ENCODE measurements at places on chromosomes 13 and 19.

DNA sequence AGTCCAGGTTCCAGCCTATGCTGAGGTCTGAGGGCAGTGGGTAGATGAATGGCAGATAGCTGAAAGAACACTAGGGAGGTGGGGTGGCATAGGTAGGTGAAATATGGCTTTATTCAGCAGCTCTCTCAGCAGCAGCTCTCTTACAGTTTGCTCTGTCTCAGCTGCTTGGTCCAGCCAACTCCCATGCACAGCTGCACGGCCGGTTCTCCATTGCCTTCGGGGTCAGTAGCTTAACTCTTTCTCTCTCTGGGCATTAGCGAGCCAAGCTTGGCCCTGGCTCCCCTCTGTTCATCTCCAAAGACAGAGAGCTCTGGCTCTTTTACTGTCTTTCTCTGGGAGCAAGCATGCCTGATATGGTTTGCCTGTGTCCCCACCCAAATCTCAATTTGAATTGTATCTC is 151.9 kb downstream of the MYO16 start:
- no peak for DNase-seq

DNA sequence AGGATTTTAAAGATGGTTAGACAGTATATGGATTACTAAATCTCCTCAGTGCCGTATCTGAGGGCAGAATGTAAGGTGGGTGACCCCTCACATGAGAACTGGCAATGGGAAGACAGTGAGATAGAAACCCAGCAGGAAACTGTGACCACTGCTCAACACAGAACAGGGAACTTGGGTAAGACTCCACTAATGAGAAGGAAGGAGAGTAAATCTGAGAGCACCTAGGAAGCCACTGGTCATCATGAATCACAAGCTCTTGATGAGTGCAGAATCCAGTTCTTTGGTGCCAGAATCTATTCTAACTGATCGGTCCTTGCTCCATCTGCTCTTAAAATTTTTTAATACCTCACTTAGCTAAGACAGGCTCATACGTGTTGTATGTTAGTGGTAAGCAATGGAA is 261.8 kb downstream of the KLF12 start:
- no peak for DNase-seq

DNA sequence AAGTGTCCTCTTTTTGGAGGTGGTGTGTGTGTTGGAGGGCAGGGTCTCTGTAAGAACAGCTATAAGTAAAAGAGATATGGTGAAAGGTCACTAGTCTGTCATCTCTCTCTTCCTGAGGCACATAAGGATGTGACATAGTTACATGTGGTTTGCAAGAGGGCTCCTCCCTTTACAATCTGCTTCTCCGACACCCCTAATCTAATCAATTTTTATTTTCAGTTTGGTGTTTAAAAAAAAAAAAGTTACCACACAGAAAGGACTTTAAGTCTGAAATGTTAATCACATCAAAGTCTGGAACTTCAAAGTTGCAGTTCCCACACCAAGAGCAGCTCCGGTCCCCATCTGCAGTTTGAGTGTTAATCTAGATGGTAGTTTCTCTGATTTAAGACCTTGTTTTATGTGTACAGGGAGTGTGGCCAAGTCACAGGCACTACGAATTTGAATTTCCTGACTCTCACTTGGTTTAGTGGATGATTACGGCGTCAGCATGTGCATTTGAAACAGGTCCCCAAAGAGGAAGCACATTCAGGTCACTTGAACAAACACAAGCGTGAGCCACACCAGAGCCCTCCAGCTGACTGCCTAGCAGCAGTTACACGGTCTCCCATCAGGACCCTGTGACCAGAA is 53.1 kb downstream of the FOXO1 start:
- no peak for DNase-seq

DNA sequence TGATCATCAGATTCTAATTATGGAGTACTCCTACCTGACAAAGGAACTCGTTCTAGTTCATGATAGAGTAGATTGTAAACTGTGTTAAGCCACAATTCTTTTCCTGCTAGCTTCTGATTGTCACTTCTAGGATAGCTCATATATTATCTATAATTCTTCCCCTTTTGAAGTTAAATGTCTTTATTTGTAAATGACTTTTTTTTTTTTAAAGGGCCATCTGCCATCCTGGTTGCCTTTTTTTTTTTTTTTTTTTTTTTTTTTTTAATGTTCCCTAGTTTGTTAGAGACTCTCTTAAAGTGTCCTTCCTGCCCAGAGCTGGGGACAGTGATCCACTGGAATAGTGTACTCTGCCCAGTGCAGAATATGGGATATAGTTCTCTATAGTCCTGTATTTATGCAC is 4.3 kb downstream of the CHAMP1 start:
- DNase-seq: no peak

DNA sequence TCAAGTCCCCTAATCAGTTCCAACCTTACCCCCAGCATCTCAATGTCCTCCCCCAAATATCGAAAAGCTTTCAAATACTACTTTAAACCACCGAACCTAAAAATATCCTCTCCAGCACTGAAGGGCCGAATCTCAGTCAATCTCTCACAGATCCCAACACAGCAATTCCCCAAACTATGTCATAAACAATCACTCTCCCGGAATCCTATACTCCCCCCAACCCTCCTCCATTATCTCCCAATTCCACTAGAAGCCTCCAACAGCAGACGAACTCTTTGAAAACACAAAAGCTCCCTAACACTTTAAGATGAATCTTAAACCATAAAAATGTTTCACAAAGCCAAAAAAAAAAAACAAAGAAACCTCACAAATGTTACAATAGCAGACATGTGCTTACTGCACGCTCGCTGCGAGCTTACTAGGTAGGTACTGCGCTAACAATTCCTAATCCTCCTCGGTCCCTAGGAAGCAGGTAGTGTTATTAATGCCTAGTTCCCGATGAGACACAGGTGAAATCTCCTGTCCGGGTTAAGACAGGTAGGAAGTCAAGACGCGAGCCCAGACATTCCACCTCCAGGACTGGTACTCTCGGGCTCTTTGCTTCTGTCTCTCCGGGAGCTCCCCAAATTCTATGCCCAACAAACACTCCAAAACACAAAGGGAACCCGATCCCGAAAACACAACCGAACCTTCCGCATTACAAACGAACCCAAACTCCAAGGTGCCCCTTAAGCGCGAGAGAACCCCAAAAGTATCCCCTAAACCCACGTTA is 14.2 kb downstream of the FBXO46 start:
- DNase-seq: peak; percentile 49

- DNase-seq: no peak
Observed at GRCh38 chr19:46386151-46386550, 27.2 kb downstream of the CCDC8 start.

DNA sequence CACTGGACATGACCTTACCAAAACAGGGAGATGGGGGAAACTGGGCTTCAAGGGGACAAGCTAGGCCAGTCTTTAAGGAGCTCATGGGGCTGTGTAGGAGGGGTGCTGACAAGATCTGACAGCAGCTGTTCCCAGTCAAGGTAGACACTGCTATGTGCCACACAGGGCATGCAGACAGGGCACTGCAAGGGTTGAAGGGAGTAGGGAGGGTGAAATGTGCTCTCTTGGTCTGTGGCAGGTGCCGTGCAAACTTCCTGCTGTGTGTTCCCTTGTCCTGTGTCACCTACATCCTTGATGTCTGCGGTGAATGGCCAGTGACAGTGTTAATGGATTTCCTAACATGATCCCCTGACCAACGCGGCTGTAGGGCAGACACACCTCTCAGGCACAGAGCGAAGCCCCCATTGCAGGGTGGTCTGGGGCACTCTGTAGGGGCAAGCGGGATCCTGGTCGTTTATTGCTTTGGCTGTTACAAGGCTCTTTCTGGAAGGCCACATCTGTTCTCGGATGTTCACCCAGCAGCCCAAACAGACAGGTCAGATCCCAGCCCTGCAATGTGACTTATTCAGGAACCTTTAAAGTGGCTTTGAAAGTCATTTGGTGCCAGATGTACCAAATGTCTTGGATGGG is 199.5 kb upstream of the ZNF536 start:
- DNase-seq: no peak

DNA sequence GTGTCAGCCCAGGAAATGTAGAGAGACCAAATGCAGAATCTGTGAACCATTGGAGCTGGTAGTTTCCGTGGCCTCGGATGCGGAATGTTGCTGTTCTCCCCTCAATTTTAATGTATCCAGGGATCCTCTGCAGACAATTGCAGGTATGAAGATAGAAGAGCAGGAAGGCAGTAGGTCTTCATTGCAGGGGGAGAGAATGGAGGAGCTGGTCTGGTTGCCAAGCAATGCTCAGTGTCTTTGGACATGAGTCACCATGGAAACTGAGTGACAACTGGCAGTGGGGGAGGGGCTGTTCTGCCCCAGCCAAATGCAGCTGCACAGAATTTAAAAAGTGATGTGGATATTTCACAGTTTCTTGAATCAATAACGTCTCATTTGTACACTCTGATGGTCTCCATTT is 56.1 kb upstream of the ZNF835 start:
- no peak for DNase-seq

- DNase-seq: no peak
Observed at GRCh38 chr19:47239152-47239551, 8.2 kb upstream of the BBC3 start.

- no peak for DNase-seq
Observed at GRCh38 chr19:38070573-38070972, 153.4 kb downstream of the DPF1 start.

DNA sequence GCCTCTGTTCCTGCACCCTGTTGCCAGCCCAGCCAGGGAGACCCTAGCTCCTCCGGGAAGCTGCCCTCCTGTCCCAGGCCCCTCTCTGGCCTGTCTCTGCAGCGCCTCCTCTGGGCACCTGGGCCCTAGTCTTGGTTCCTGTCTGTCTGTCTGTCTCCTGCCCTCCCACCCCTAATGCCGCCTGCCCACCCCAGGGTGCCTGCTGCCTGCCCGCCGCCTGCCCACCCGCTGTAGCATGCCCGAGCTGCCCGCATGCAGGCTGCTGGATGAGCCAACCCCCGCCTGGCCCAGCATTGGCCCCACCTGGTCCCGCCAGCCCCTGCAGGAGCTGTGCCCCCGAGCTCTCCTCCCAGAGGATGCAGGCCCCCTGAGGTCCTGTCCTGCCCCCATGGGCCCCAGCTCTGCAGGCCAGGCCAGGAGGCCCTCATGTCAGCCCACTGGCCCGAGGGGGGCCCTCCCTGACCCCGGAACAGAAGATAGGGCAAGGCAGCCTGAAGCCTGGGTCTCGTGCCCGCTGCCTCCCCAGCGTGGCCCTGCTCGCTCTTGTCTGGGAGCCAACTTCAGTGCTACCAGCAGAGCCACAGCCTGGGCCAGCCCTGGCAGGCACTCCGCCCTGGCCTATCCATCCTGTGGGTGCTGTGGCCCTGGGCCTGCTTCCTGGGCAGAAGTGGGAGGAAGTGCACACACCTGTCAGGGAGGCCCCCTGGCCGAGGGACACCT is 5.2 kb downstream of the MAP2K7 start:
- DNase-seq: no peak

GRCh38 chr13:45255247-45255987 is 54.6 kb upstream of the KCTD4 start:
- DNase-seq: no peak

DNA sequence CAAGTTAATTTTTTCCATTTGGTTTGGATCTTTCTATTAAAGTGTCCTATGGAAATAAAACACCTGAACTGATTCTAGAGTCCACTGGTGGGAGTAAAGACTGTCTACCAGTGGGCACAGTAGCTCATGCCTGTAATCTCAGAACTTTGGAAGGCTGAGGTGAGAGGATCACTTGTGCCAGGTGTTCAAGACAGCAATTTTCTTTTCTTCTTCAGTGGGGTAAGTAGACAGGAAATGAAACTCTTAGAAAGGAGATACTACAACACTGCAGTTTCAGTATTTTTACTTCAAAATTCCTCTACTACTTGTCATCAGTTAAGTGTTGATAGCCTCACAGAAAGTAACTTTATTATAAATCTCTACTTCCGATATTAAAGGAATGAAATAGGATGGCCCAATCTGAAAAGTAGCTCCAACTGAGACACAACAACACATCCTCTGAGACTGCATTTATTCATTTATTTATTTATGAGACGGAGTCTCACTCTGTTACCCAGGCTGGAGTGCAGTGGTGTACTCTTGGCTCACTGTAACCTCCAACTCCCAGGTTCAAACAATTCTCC is 26.3 kb downstream of the DNMT1 start:
- no peak for DNase-seq

GRCh38 chr13:39284801-39285388 is 246.6 kb downstream of the NHLRC3 start:
- DNase-seq: no peak

- DNase-seq: no peak
Observed at GRCh38 chr13:51674276-51674675, 90.0 kb downstream of the WDFY2 start.

- DNase-seq: no peak
Observed at GRCh38 chr13:92473765-92474475, 752.7 kb upstream of the GPC6 start.

- DNase-seq: no peak
Observed at GRCh38 chr13:51538591-51539179, 45.6 kb upstream of the WDFY2 start.

- DNase-seq: no peak
Observed at GRCh38 chr13:45715351-45715750, 13.2 kb downstream of the CBY2 start.

- DNase-seq: no peak
Observed at GRCh38 chr19:47749326-47749725, 4.0 kb downstream of the NOP53 start.

DNA sequence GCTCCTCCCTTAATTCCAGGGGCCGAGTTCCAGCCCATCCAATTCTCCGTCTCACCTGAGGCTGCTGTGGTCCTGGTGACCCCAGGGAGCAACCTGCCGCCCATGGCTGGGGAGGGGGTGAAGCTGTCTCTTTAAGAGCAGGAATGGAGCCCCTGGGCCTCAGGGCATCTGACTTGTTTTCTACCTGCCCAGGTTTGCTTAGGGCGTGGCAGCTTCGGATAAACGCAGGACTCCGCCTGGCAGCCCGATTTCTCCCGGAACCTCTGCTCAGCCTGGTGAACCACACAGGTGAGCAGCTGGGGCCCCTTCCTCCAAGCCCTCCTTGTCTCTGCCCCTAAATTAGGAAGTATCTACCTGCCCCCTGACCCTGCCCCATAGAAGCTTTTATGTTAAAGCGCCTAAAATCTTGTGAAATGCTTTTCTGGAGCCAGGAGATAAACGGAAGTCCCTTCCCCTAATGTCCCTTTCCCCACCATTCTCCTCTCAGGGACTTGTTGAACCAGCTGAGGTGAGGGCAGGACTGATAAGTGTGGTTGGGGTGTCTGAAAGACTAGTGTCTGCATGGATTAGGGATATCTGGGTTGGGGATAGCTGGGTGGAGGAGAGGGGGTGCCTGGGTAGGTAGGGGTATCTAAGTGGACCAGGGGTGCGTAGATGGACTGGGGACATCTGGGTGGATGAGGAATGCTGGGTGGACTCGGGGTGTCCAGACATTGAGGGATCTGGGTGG is 614 bp downstream of the FXYD3 start:
- DNase-seq: no peak

- no peak for DNase-seq
Observed at GRCh38 chr13:111514610-111515306, 194.3 kb downstream of the TEX29 start.

DNA sequence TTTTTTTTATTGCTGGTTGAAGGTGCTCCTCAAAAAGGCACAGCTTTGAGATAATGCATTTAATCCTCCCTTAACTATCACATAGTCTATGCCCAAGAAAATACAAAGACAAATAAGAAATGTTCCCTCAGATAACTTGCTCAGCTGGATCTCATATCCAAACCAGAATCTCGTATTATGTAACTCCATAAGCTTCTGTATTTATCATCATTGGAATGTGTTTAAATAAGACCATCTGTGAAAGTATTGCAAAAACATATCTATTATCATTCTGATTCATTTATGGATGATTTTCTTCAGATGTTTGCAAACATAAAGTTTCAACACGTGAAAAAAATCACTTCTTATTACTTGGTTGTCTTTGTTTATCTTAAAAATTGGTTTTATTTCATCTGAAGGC is 190.9 kb downstream of the IRS2 start:
- DNase-seq: no peak

GRCh38 chr13:20997301-20998161 is 63.9 kb downstream of the LATS2 start:
- DNase-seq: peak; percentile 55
